ENCODE measurements at places on chromosomes 16 and 17. TPM values are rescaled to one million over a fixed set of nuclear protein-coding genes. Genes with fewer than 3 reads are reported as not detected.

The ALOX12B gene
- total RNA-seq, result 0.35 TPM

The TBC1D3I gene
- total RNA-seq, result not detected

The KRT31 gene
- total RNA-seq, result not detected

The TK1 gene
- 245 TPM for total RNA-seq

The ALDH3A1 gene
- not detected for total RNA-seq

The CCR7 gene
- not detected for total RNA-seq

The C16orf89 gene
- not detected for total RNA-seq

The SSH2 gene
- 15.2 TPM for total RNA-seq

The CLEC3A gene
- not detected for total RNA-seq

DNA sequence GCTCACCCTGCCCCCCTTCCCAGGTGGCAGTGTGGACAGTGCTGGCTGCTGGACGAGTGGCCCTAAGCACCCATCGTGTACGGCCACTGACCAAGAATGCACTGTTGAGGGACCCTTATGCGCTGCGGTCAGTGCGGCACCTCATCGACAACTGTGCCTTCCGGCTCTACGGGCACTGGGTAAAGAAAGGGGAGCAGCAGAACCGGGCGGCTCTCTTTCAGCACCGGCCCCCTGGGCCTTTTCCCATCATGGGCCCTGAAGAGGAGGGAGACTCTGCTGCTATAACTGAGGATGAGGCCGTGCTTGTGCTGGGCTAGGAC, 5.1 kb downstream of the CFAP119 start:
- DNase-seq, result no peak

GRCh38 chr17:71666047-71666446, 454.8 kb upstream of the SOX9 start:
- peak; percentile 69 for DNase-seq

- DNase-seq, result no peak
Observed at GRCh38 chr16:13961099-13961811, 41.3 kb downstream of the ERCC4 start.

DNA sequence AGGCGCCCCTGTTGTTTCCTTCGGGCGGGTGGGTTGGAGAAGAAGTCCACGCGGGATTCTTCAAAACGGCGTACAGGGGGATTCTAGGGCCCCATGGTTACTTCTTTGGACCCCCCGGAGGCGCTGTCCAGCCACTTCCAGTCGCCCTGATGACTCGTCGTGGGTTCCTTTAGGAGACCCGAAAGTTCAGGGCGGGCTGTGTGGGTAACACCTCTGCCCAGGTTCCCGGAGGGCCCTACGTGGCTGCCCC, 716 bp upstream of the HIC1 start:
- no peak for DNase-seq

- DNase-seq, result no peak
Observed at GRCh38 chr17:36721560-36722120, 120.3 kb downstream of the MRM1 start.

DNA sequence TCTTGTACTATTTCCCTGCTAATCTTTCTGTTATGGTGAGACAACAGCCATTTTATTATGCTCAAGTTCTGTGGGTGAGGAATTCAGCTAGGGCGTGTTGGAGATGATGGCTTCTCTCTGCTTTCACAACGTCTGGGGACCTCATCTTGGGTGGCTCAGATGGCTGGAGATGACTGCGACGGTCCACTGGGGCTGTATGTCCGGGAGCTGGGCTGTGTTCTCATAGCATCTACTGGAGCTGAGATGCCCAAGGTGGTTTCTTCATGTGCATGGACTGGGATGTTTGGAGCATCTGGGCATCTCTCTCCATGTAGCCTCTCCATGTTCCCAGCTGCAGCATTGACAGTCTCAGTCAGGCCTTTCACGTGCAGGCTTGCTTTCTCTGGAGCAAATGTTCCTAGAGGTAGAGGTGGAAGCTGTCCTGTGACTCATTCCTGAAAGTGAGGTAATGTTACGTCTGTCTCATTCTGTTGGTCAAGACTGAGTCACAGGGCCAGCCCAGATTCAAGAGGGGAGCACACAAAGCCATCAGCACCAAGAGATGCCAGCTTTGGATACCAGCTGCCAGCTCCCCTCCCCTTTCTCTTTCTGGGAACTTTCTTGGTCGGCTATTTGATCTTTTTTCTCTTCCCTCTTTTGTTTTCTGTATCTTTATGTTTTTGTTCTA, 96.2 kb downstream of the RAP1GAP2 start:
- DNase-seq, result peak; percentile 79

DNA sequence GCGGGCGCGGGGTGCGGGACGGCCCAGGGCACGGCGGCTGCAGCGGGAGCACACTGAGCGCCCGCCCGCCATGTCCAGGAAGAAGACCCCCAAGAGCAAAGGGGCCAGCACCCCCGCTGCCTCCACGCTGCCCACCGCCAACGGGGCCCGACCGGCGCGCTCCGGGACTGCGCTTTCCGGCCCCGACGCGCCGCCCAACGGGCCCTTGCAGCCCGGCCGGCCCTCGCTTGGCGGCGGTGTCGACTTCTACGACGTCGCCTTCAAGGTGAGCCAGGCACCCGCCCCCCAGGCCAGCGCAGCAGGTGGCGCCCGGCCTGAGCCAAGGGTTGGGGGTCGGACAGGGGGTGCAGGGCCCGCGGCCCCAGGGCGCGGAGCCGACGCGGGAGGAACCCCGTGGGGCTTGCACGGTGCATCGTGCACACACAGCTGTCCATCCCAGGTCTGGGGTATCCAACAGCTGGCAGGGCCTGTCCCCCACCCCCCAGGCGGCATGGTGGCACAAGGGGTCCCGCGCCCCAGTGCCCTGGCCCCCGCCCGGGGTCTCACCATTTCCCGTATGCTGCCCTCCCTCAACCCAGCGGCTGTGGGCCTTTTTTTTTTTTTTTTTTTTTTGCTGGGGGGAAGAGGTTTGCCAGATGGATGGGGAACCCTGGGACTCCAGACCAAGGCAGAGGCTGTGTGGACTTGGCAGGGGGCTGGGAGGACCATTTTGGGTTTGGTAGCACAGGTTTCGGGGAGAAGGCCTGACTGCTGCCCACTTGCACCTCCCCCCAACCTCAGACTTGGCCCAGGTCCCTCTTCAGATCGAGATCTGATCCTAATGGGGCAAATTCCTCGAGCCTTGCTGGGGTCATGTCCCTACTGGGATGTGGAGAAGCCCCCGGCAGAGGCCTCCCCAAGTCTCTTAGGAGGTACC, 547 bp downstream of the RAB26 start:
- DNase-seq, result no peak

DNA sequence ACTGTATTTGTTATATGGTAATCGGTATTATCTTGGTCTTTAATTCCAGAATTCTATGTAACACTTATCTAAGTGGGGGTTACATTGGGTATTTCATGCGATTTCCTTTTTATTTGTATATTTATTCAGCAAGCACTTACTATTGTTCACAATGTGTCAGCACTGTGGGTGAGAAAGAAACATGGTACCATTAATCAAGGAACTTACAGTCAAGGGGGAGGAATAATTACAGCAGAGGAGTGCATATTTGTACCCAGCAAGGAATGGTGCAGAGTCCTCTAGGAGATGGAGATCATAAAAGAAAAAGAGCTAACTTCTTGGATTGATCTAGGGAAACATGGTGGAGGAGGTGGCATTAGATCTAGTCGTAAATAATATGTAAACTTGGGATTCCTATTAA, 117.0 kb upstream of the KCNJ16 start:
- DNase-seq, result no peak

DNA sequence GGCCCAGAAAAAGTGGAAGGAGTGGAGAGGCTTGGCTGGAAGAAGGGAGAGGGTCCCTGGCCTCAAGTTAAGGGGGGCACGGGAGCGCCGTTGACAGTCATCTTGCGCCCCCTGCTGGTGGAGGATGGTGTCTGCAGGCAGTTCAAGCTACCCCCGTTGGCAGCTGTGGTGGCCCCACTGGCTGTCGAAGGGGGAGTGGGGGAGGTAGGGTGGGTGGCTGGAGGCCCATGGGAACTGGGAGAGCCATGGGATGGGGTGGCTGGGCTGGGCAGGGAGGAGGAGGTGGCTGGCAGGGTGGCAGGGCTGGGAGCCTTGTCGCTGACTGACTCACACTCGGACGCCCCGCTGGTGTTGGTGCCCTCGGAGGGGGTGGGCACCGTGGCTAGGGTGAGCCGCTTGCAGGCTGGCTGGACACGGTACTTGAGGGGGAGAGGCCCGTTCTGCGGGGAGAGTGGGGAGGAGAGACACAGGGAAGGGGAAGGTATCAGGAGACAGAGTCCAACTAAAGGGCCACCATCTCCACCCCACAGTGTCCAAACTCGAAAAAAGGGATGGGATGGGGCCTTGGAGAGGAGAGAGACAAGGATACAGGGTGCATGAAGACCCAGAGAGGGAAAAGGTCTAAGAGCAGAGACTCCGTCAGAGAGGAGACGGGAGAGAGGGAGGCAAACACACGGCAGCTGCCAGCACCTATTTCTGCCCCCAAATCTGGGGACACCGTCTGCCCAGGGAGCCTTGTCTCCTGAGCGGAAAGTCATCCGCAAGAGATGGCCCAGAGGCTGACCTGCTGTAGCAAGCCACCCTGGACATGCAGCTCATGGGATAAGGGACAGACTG, 5.2 kb downstream of the CISD3 start:
- DNase-seq, result no peak

GRCh38 chr16:83211711-83212110, 584.9 kb downstream of the CDH13 start:
- no peak for DNase-seq

- no peak for DNase-seq
Observed at GRCh38 chr16:84751947-84752346, 52.1 kb downstream of the USP10 start.

- no peak for DNase-seq
Observed at GRCh38 chr17:31488982-31489294, 97.5 kb downstream of the RAB11FIP4 start.

DNA sequence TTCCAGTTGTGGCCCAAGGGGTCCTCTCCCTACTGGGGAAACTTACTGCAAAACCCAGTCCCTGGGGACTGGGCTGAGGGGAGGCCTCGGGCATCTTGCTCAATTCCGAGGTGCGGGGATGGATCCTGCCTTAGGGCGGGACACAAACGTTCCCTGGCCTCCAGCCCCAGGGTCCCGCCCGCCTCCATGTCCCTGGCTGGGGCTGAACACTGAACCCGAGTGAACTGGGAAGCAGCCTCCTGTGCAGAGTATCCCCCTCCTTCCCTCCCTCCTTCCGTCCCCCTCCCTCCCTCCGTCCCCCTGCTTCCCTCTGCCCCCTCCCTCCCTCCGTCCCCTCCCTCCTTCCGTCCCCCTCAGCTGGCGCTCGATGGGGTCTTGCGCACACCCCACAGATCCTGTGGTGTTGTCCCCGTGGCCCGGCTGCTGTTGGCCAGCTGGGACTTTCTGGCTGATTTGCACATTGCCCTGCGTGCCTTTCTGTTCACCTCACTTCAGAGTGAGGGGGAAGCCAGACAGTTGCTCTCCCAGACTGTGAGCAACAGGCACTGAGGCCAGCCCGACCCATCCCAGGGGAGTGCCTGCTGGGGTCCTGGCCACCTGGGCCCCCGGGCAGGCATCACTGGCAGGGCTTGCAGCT, 5.5 kb downstream of the TRAF7 start:
- DNase-seq, result no peak

GRCh38 chr17:48459070-48459844, 29.2 kb upstream of the SKAP1 start:
- DNase-seq, result no peak
